ENCODE measurements at places on chromosomes 5 and 9.

DNA sequence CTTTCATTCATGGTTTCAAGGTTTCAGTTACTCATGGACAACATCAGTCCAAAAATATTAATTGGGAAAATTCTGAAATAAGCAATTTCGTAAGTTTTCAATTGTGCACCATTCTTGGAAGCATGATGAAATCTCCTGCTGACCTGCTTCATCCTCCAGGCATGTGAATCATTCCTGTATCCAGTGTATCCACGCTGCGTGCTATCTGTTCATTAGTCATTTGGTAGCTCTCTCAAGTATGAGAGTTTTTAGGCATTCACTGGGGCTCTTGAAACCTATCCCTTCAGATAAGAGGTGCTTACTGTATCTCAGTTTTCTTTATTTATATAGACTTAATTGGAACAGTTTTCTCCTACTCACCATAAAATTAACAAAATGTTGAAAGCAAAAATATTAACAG, 293.0 kb downstream of the CDH12 start:
- DNase-seq: peak; percentile 12

GRCh38 chr5:112491257-112491656, 72.2 kb upstream of the EPB41L4A start:
- DNase-seq: no peak

DNA sequence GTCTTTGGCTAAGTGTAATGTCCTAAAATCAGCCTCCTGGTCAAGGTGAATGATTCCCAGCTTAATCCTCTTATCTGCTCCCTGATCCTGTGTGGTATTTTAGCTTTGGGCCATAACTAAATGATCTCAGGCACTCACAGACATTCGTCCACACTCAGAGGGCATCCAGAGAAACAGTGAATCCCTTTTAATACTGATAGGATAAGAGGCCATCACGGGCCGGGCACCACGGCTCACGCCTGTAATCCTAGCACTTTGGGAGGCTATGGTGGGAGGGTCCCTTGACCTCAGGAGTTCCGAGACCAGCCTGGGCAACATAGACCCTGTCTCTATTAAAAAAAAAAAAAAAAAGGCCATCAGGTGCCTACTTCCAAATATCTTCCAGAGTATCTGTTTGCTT, 6.3 kb downstream of the PDCL start:
- DNase-seq: no peak

GRCh38 chr5:174045470-174046025, at the start of gene NSG2:
Gene NSG2, plus strand, starts transcription at chr5:174045706. Its CDS starts 1,050 bp downstream, at chr5:174046756.
- DNase-seq: peak; percentile 65

GRCh38 chr5:136425921-136426320, 60.6 kb upstream of the TRPC7 start:
- no peak for DNase-seq

DNA sequence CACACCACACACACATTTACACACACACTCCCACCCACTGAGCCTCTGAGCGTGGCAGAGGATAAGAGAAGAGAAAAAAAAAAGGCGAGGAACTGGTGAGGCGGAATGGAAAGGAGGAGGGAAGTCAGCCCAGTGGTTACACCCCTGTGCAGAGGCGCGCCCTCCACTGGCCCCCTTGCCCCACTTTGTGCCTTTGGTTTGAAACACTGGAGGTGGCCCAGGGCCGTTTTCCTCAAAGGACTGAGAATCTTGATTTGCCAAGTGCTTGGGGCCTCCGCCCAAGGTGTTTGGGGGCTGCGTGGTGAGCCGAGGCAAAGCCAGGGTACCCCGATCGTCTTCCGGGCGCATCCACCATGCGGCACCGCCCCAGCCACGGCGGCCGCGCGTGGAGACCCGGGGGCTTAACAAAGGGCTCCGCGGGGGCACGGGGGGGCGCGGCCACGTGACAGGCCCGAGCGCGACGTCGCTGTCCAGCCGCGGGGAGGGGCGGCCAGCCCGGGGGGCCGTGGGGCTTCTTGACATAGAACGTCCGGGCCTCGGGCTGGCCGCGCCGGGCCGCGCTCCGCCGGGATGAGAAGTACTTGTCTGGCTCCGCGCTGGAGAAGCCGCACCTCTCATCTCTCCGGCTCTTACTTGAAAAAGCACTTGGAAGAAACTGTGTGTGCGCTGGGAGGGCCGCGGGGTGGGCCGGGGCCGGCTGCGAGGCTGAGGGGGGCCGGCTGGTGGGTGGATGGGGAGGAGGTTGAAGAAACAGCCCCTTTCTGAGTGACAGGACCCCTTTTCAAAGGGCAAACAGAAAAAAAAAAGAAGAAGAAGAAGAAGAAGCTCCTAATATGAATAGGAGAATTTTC, 21.0 kb downstream of the NR2F1 start:
- DNase-seq: no peak

DNA sequence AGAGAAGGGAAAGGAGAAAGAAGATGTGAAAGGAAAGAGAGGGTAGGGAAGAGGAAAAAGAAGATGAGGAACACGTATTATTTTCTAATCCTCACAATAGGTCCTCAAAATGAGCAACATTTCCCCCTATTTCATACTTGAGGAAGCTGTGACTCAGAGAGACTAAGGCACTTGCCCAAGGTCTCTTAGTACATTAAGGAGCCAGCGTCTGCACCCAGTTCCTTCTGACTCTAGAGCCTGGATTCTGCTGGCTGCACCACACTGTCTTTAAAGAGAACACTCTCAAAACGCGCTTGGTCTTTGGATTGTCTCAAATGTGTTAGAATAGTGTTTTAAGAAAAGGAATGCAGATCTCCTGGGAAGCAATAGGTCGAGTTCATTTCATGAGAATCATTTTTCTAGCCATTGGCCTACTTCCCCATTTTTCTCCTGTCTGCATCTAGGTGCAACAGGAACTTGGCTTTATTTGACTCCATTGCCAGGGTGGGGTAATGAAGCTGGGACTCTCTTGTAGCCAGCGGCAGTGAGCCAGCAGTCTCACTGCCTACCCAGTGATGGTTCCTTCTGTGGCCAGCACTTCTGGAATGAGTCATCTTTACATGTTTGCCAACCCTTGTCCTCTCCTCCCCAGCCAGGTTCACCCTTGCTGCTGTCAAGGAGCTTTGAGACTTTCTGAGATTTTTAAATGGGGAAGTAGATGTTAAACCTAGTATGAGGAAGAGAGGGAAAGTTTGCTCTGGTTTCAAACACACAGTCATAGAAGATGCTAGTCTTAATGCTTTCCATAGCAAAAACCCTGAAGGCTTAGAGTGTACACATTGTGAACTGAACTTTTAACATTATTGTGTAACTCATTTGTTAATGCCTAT, 82.7 kb downstream of the DOCK8 start:
- no peak for DNase-seq

GRCh38 chr5:142654578-142655058, 31.3 kb downstream of the FGF1 start:
- no peak for DNase-seq

DNA sequence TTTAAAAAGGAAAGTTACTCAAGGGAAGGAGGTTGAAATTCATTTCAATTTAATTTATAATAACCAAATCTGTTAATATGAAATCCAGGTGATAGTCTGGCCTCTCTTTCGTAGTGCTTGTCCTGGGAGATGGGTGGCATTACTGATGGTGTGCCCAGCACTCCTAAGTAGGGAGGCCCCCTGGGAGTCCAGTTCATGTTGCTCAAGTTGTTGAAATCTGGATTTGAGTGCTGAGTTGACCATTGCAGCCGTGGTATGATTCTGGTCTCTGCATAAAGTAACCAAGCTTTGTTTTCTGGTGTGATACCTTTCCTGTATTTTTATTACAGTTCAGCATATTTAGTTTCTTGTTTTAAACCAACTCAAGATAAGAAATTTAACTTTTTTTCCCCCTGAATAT, 287.8 kb downstream of the FANCC start:
- no peak for DNase-seq

DNA sequence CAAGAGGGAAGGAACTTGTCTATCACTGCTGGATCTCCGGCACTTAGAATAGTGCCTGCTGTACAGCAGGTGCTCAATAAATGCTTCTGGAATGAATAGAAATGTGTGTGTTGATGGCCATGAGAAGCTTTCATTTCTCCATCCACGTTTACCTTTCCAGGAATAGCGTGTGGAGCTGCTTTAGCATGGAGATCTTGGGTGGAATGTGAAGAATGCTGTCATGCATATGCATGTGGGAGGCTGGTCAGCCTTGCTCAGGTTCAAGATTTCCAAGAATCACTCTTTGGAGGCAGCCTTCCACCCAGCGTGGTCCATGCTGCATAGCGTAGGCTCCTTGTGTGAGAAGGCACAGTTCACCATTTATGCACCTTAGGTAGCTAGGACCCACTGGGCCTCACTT, 19.2 kb downstream of the COL15A1 start:
- no peak for DNase-seq

DNA sequence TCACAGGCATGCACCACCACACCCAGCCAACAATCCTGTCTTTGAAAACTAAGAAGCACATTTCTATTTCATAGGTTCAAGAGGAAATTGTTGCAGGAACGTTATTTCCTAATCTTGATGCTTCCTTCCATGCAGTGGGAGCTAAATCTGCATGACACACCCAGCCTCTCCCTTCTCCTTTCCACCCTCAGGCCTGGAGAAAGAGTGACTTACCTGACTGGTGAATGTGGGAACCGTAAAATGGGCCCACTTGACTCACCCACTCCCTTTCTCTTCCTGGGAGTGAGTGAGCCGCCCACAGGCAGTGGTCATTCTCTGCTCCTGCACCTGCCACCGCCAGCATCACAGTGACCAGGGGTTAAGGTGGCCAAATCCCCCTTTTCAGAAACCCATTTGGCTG, 78.2 kb downstream of the C9orf50 start:
- DNase-seq: no peak

- DNase-seq: no peak
These were observed 16.8 kb downstream of the SERINC5 start for GRCh38 chr5:80238778-80239679.

GRCh38 chr5:123916345-123917121, 404.6 kb downstream of the CSNK1G3 start:
- no peak for DNase-seq

GRCh38 chr9:119157196-119157595, 212.0 kb downstream of the BRINP1 start:
- DNase-seq: no peak

- peak; percentile 76 for DNase-seq
These were observed 36.3 kb upstream of the BASP1 start for GRCh38 chr5:17180864-17181723.
